ENCODE measurements at places on chromosomes 2 and 18. TPM values are rescaled to one million over a fixed set of nuclear protein-coding genes. Genes with fewer than 3 reads are reported as not detected.

The FAM117B gene
- total RNA-seq = 16.7 TPM

The CSRNP3 gene
- 95.7 TPM for total RNA-seq

The TMEM37 gene
- 1.5 TPM for total RNA-seq

The DARS1 gene
- total RNA-seq = 49.3 TPM

The ST6GAL2 gene
- 33.4 TPM for total RNA-seq

The HSBP1L1 gene
- 11.7 TPM for total RNA-seq

DNA sequence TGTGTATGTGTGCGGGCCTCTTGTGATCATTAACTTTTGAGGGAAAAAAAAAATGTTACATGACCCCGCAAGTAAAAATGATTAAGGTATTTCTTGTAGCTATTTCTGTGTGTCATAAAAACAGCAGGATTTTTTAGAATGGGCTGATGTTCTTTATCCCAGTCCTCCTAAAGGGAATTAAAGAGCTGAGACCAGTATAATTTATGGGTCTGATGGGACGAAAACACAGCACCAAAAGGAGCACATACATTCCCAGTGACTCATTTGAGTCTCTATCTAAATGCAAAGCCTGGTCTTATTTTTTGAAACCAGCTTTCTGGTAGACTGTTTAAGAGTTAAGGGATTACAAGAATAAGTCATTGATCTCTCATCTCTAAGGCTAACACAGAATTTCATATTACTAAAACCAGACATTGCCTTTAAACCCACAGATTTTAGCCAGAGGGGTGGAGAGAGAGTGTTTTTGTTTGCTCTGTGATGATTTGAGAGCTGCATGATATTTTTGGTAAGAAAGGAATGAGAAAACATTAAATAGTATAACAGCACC is 342.3 kb upstream of the EPHA4 start:
- no peak for DNase-seq

GRCh38 chr18:75047240-75047961 is 161.5 kb downstream of the PTGR3 start:
- DNase-seq = no peak

DNA sequence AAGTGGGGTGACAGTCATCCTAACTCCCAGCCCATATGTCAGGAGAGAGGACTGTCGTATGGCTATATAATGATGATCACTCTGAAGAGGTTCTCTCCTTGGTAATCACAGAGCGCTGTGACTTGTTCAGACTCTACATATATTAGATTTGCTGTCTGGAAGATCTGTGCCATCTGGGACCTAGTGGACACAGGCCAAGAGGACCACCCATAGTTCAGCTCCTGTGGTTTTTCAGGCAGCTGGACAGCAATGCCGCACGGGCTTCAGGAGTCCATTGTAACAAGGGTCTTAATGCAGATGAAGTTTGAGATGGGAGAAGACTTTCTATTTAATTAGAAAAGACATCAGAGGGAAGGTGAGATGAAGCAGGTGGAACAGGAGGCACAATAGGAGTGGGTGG is 40.1 kb upstream of the EPHA4 start:
- no peak for DNase-seq

DNA sequence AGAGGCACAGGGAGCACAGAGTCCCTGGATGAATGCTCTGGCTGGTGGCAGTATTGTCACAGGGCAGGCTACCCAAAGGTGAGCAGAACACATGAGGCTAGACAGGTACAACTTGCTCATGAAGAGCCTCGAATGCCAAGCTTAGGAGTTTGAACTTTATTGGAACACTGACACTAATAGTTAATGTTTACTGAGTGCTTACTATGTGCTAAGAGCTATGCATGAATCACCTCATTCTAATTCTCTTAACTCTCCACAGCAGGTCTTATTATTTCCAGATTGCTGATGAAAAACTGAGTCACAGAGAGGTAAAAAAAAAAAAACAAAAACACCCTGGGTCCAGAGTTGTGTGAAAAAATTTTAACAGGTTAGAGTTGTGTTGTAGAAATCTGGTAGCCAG is 6.1 kb upstream of the EMX1 start:
- DNase-seq = no peak

GRCh38 chr2:79824086-79824786 is 311.4 kb downstream of the CTNNA2 start:
- DNase-seq = no peak

- DNase-seq = no peak
Observed at GRCh38 chr2:173249661-173250641, 104.7 kb upstream of the CDCA7 start.

DNA sequence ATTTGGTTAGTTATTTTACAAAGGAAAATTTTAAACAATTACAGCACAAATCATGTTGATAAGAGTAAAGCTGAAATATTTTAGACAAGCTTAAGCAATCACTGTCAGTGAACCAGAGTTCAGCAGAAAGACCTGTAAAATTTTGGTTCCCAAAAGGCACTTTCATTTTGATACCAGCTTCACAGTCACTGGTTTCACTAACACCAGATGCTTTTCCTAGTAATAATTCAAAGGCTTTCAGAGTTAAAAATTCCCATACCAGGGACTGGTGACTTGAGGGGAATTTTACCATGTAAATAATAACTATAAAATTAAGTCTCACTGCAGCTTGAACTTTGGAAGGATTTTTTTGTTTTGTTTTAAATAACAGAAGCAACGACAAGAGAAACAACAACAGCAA is 102.3 kb upstream of the CD302 start:
- no peak for DNase-seq

GRCh38 chr2:18067588-18068384 is 189.3 kb downstream of the KCNS3 start:
- no peak for DNase-seq

Data from dorsolateral prefrontal cortex (tissue), 122 donors.